ENCODE measurements at places on chromosomes 1 and 21.

DNA sequence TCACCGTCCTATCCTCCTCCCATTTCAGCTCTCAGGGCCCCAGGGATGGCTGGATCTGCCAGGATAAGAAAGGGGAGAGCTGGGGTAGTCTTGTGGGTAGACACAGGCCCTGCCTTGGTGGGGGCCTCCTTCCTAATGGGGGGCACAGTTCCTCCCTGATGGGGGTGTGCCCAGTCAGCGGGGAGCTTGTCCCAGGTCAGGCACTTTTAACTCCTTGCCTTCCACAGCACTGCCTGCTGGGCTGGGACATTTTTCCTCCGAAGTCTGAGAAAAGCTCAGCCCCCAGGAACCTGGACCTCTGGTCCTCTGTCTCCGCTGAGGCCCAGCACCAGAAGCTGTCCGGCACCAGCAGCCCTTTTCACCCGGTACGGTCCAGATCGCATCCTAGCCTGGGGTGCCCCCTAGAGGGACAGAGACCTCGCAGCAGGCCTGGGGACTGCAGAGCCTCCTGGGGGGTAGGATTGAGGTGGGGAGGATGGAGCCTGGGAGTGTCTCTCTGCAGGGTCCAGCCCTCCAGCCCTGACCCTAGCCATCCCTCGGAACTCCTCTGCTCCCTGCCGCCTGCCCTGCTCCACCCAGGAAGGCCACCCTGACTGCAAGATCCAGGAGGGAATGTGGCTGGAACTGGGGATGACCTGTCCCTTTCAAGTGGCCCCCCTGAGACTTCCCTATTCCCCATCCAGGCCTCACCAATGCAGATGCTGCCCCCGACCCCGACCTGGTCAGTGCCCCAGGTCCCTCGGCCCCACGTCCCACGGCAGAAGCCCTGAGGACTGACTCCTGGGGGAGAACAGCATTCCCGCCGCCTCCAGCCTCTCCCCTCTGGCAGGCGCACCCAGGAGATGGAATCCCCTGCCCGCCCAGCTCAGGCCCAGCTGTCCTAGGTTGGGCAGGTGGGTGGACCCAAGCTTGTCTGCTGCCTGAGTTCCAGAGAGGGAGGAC lies 12.0 kb downstream of the MIIP start:
- DNase-seq, result no peak

DNA sequence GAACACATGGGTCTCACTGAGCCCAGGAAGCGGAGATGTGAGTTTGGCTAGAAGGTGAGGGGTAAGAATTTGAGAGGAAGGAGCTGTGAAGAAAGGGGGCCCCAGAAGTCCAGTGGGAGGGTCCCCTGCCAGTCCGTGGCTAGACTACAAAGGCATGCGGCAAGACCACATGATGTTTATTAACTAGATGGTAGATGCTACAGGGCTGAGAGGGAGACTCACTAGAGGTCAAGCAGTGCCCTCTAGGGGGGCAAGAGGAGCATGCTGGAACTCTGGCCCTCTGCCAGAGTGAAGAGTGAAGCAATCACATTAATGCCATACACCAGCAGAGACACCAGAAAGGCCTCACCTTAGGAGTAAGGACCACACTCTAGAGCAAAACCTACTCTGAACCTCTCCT lies 12.2 kb downstream of the KIAA0319L start:
- DNase-seq, result peak; percentile 81

DNA sequence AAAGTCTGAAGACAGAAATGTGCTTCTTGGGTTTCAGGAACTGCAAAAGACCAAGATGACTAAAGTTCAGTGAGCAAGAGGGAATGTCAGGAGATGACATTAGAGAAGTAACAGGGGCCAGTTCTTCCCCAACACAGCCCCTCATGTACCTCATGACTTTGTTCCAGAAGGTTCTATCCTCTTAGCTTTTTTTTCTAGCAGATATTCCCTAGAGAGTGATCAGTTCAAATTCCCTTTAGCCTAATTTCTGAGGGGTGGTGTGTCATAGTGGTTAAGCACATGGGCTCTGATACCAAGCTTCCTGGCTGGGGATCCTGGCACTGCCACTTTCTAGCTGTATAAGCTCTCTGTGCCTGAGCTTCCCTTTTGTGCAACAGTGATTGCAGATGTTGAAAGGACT lies 108.0 kb downstream of the LBR start:
- no peak for DNase-seq

- DNase-seq, result no peak
Observed at GRCh38 chr1:29793101-29793546, 556.8 kb downstream of the PTPRU start.

- DNase-seq, result peak; percentile 28
Observed at GRCh38 chr21:42925114-42925926, at the start of gene ERVH48-1. TSS of gene ERVH48-1 (minus strand) at chr21:42925630. CDS start at chr21:42919006, 6,624 bp downstream.

DNA sequence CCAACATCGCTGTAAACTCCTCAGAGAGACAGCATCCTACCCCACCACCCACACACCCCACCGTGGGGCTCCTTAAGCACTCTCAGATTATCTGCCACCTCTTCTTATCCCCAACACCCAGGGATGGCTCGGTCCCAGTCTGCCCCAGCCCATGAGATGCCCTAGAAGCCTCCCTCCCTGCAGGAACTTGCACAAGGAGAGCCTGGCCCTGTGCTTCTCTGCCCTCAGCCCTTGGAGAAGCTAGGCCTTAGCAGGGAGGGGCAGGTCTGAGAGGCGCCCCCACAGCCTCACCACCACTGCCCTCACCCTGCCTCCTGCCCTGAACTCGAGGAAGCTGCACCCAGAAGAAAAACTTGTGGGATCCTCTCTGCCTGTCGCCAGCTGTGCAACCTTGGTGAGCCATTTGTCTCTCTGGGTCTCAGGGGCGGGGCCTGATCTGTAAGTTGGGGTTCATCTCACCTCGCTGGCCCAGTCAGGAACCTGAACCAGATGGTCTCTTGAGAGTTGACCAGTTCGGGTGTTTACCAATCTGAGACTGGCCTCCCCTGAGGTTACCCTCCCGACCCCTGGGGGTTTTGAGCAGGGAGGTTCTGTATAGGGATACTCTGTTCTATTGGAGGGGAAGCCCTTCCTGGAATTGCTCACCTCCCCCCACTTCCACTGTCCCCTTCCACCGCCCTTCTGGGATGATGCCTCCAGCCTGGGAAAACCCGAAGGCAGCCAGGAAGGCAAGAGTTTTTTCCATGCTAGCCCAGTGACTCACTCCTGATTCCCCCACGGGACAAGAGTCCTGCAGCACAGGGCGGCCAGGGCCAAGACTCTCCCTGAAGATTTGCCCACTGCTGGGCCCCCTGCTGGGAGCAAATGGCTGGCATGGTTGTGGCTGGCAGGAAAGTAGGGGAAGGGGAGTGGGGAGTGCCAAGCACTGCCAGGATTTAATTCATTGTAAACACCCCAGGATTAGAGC lies at the start of gene S100A3:
S100A3 (minus strand) TSS at position 537 of the 967 bp plus-strand sequence. CDS start 773 bp downstream, outside the sequence.
- no peak for DNase-seq

- no peak for DNase-seq
Observed at GRCh38 chr1:12600335-12600734, 17.7 kb downstream of the DHRS3 start.

DNA sequence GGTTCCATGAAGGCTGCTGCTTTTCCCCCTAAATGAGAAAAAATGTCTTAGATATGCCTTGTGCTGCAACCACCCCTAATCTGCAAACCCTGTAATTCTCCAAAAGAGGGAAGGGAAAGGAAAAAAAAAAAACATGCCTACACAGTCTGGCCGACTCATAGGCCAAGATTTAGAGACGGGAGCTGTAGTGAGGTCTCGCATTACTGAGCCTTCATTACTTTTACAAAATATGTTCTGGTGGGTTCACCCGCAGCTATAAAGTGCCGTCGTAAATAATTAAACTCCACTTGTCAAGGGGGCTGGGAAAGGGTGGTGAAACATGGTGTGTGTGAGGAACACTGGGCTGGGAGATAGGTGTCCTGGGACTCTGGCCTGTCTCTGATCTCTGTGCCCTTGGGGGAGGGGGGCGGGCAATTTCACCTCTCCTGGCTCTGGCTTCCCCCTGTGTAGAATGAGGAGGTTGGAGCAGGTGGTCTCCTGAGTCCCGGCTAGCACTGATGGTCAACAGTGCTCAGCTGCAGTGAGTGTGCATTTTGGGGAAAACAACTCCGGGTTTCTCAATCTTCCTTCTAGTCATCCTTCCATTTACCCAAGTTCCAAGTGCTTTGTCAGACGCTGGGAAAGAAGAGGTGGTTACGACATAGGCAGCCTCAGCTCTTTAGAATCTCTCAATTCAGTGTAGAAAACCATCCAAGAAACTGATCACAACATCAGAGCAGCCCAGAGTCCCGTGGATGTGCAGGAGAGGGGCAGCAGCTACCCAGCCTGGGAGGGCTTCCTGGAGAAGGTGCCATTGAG lies 82.3 kb downstream of the ACTL8 start:
- DNase-seq, result no peak

DNA sequence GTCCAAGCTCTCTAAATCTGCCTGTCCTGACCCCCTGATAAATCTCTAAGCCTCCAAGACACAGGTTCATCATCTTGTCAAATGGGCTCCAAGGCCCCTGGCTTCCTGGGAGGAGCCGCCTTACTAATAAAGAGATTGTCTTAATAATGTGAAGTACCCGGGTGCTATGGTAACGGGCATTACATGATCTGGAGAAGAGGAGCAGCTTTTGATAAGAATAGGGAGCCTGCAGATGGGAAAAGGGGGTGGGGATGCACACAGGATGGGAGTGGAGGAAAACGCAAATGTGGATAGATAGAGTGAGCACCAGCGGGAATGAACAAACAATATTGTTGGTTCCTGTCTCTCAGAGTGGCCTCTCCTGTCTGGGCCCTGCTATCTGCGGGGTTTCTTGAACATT lies 11.9 kb upstream of the RXRG start:
- no peak for DNase-seq

DNA sequence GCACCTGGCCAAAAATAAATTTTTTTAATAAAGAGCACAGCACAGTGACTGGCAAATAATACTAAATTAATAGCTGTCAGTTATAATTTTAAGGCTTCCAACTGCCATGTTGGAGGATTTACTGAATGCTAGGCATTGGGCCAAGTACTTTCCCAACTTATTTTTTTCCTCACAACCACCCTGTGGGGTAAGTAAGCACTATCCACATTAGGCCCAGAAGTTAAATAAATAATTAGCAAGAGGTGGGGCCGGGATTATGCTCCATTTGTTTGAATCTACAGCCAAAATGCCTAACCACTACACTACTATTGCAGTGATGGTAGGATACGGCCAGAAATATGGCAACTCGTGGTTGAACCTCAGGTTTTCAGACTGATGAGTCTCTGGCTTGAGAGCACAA lies 4.6 kb upstream of the TRNAU1AP start:
- DNase-seq, result no peak

- no peak for DNase-seq
Observed at GRCh38 chr1:247434005-247434404, 18.0 kb downstream of the NLRP3 start.

DNA sequence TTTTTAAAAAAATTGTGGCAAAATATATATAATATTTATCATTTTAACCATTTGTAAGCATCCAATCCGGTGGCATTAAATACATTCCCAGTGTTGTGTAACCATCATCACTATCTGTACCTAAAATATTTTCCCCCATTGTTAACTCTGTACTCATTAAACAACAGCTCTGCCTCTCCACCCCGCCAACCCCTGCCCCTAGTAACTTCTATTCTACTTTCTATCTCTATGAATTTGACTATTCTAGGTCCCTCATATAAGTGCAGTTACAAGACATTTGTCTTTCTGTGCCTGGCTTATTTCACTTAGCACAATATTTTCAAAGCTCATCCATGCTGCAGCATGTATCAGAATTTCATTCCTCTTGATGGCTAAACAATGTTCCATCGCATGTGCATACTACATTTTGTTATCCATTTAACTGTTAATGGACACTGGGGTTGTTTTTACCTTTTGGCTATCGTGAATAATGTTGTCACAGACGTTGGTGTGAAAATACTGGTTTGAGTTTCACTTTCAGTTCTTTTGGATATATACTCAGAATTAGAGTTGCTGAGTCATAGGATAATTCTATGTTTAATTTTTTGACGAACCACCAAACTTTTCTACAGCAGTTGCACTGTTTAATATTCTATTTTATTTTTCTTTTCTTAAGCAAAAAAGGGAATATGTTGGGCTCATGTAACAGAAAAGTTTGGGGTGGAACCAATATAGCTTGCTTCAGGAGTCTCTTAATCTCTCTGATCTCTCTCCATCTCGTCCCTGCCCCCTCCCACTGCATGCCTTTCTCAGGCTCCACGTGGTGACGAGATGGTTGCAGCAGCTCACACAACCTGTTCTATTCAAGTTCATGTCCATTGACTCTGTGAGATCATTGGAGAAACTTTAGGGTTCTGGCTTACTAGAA lies 25.2 kb upstream of the RCAN1 start:
- DNase-seq, result no peak

- DNase-seq, result no peak
Observed at GRCh38 chr1:185498207-185498606, 181.2 kb upstream of the IVNS1ABP start.

DNA sequence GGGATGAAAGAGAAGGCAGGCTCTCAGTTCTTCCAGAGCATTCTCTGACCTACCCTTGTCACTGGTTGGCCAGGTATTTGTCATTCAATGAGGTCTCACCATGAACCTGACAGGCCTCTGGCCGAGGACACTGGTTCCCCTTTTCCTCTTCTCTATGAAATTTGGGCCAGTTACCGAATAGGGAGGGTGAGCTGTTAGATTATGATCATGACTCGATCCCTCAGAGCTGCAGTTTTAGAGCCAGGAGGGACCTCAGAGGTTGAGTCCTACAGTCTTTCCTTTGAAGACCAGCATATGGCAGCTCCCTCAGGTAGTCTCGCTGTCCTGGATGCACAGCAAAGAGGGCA lies 29.5 kb upstream of the CLSTN1 start:
- DNase-seq, result no peak

DNA sequence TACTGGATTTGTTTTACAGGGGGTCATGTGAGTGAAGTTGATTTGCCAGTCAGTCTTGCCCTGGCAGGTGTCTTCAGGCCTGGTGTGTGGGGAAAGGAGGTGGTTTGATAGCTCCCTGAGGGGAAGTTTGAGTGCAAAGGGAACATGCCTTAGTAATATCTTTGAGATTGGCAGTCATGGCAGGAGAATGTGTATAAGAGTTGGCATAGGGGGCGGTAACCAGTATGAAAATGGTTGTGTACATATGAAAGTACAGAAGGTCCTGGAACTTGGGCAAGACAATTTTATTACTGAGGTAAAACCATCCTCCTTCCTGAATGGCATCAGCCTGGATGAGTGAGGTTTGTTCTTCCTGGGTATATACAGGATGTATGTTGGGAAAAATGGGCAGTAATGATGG lies 37.6 kb upstream of the PLA2G5 start:
- DNase-seq, result no peak

- no peak for DNase-seq
Observed at GRCh38 chr1:203177036-203177405, 1.4 kb upstream of the MYBPH start.

DNA sequence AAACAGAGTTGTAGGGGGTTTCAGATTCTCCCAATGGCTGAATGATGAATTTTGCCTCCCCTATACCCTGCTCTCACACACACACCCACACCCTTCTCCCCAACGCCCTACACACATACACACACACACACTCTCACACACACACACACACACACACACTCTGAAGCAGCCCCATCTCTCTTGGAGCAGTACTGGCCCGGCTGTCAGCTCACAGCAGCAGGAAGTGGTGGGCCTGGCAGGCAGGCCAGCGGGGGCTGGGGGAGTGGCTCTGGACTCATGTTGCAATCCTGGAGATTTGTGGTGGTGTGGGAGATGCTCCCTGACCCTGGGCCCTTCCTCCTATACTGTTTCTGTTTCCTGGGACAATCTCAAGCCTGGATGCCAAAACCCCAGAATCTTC lies 2.2 kb downstream of the IKBKE start:
- DNase-seq, result no peak
